ENCODE measurements at places on chromosomes 2 and 18.

DNA sequence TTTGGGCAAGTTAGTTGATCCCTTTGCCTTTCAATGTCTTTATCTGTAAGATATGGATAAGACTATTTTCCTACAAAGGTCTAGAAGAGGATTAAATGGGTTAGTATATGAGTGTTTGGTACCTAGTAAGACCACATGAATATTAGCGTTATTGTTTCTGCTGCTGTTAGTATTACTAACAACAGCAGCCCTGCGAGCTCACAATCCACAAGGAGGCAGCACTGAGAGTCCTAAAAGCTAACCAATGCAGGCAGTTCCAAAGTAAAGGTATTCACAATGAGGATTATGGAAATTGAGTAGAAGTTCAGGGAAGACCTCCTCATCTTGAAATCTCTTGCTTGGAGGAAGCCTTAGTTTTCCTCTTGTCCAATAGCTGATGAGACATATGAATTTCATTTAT lies 248.9 kb downstream of the TDRD15 start:
- DNase-seq, result peak; percentile 28

DNA sequence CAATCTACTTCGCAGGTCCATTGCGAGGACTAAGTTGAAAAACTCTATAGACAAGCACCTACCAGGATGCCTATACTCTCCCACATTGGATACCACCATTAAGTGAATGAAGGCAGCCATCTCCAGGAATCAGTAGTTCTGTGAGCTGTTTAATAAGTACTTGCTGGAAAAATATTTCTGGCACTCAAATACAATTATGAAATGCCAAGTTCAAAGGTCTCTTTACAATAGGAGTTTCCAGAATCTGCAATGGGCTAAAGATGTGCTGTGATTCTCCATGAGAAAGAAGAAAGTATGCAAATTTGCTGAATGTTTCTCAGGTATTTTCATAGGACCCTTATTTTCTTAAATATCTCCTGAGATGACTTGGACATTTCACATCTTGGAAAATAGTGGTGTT lies 103.0 kb downstream of the AP1S3 start:
- DNase-seq, result no peak

GRCh38 chr2:65586516-65586915 lies 154.1 kb upstream of the SPRED2 start:
- no peak for DNase-seq

- no peak for DNase-seq
Observed at GRCh38 chr2:46202453-46202852, 94.8 kb upstream of the EPAS1 start.

DNA sequence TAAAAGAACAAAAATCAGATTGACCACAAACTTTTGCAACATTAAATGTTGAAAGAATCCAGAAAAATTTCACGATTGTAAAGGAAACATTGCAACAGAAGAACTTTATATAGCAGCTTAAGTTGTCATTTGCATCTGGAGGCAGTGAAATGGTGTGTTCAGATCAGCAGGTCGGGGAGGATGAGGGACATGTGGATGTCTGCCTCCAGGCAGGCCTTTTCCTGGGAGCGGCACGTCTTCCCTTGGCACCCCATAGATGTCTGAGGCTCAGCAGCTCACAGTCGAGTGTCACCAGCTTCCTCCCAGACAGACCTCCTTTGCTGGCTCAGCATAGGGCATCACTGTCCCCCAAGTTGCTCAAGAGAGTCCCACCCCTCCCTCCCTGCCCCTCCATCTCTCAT lies 44.3 kb upstream of the ASB1 start:
- no peak for DNase-seq

DNA sequence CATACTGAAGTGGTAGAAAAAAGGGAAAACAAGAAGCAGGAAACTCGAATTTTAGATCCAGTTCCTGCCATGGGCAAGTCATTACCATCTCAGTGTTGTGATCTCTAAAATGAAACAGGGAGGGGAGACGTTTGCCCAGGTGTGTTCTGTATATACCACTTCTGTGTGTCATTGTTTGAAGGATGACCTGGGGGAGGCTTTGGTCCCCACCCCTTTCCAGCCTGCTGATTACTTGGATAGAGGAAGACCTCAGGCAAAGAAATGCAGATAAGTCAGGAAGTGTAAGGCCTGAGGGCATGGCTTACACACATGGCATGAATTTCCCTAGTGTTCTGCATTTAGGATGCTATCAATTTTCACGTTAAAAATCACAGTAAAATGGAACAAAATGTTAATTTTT lies 205.2 kb upstream of the CXCR4 start:
- DNase-seq, result no peak

GRCh38 chr2:216068-216467 lies 47.8 kb downstream of the SH3YL1 start:
- DNase-seq, result no peak

GRCh38 chr2:105768176-105768575 lies 23.5 kb downstream of the NCK2 start:
- no peak for DNase-seq

DNA sequence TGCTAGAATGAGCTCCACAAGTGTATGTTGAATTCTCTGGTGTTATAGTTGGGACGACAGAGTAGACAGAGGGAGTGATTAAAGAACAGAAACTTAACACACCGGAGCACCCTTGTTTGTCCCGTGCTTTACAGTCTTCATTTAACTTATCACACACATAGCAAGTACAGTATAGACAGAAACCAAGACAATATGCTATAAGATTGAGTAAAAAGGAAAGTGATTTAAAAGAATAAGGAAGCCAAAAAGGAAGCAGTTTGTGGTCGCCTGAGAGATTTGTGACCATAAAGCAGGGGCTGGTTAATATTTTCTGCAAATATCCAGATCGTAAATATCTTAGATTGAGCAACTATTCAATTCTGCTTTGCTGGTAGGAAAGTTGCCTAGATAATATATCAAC lies 1128.4 kb downstream of the TSN start:
- no peak for DNase-seq

- no peak for DNase-seq
Observed at GRCh38 chr2:108933691-108934117, 55.3 kb downstream of the EDAR start.

DNA sequence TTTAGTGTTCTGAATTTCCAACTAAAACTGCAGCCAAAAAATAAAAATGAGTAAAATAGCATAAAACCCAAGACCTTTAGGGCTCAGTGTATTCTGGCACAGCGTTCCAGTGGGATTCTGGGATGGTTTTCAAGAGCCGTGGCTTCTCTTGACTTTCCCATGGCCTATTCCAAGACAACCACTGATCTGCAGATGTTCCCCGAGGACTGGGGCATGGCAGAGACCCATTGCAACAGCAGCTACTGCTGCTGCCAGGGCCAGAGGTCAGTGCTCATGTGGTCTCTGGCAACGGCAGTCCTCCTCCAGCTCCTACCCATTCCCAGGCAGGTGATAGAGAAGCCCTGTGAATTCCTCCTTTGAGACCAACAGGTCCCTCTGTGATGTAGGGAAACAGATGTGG lies 26.8 kb downstream of the TNP1 start:
- no peak for DNase-seq

DNA sequence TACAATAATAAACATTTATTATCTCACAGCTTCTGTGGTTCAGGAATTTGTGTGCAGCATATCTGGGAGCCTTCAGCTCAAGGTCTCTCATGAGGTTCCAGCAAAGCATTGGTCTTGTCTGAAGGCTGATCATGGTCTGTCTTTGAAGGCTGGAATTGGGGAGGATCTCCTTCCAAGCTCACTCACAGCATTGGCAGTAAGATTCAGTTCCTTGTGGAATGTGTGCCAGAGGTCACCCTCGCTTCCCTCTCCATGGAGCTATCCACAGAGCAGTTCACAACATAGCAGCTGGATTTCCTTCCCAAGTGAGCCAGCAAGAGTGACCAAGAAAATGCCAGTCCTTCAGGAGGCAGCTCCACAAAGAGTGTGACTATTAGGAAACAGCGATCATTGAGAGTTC lies 202.2 kb upstream of the ST6GAL2 start:
- DNase-seq, result no peak

DNA sequence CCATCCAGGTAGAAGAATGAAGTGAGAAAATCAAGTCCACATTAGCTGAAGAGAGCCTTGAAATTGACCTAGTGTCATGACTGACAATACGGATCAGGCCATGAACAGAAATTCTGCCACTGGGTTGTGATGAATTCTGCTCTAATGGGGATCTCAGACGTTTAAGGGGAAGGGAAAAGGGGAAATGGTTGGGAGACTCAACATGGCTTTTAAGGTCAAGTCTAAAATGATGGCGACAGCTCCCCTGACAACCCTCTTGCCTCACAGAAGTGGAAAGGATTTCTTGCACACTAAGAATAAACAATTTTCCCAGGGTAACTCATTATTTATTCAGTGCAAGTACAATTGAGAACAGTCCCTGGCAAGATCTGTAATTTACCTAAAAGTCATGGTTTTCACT lies 302.5 kb upstream of the ACVR2A start:
- no peak for DNase-seq

DNA sequence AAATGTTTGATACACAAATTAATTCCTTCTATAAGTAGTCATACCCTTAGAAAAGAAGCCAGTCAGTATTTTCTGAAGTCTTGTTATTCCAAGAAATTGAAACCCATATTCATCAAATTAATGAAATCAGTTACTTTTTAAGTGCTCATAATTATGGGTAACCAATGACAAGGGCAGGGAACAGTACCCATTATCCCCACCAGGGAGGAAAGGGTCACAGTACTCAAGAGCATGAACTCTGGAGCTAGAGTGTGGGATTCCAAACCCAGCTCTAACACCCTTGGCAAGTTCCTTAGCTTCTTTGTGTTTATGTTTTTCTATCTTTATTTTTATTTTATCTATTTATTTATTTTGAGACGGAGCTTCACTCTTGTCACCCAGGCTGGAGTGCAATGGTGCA lies 68.4 kb downstream of the CCDC148 start:
- DNase-seq, result no peak

DNA sequence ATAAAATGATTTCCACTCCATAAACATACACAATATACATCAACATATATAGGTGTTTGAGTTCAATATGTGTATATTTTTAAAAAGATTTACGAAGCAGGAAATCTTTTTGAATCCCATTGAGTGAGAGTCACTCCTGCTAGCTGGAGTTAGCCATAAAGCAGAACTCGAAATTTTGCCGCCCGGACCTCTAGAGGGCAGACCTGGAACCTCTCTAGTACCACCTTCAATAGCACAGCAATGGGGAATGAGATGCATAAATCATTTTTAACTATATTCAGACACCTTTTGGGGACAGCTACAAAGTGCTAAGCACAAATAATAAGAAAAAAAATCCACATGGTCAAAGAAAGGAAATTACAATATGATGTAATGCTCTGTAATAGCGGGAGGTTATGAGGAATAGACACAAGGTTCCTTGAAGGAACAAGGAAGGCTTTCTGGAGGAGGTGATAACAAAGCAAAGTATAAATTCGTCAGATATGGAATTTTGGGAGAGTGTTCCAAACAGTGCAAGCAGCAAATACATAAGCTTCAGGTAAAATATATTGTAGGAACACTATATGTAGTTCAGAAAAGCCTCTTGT lies 533.4 kb downstream of the ERBB4 start:
- DNase-seq, result peak; percentile 47

GRCh38 chr18:63102941-63103744 lies 216.4 kb downstream of the BCL2 start:
- DNase-seq, result no peak

DNA sequence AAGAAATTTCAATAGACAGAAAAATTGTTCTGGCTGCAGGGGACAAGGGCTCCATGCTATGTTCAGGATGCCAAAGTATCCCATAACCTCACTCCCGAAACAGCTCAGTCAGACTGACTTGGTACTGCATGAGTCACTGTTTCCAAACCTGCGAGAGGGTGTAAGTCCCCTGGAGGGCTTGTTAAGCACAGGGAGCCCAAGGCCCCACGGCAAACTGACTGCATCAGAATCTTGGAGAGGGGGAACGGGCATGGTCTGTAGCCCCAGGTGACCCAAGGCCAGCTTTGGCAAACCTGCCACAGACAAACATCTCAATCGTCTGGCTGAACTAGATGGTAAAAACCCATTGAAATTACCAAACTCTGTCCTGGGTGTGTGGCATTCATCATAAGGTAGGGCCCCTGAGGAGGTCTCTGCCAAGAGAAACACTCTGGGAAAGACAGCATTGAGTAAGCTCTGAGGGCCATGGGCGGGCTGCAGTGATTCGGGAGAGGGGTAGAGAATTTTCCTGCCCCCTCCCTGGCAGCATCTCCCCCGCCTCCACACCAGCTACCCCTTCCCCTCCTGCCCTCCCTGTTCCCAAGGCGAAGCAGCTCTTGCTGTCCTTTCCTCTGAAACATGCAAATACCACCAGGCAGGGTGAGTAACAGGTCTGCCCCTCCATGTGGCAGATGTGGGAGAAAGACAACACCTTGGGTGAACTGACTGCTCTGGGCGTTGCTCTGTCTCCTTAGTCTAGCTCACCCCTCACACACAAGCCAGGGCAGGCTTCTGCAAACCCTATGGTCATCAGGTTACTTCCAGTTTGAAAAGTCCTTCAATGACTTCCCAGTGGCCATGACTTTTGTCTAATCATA lies 274.7 kb upstream of the SIX2 start:
- DNase-seq, result no peak
